Transverse colon (tissue), 4 donors: ENCODE measurements at places on chromosomes 7 and 10.
A peak's percentile ranks its signal among the peaks of the same experiment; 100 is the strongest.

GRCh38 chr10:44984671-44985101, 6.1 kb upstream of the DEPP1 start:
- no peak for DNase-seq

- no peak for DNase-seq
These were observed 275.8 kb downstream of the DIP2C start for GRCh38 chr10:413662-414071.

DNA sequence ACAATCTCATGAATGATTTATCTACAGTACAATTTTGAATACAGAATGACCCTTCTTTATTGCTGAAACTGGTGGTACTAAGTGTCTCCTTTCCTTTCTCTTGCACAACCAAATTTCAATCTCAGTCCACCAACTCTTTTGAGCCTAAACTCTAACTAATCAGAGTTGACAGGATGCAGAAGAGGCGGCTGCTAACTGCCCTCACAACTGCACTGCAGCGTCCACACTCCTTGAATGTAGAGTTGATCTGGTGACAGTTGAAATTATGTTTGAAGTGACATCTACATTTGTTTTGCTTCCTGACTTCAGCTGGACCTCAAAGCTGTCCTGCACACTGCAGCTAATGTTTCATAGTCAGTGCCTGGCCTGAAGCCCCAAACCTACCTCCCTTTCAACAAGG, 139.6 kb downstream of the ZMYND11 start:
- no peak for DNase-seq

DNA sequence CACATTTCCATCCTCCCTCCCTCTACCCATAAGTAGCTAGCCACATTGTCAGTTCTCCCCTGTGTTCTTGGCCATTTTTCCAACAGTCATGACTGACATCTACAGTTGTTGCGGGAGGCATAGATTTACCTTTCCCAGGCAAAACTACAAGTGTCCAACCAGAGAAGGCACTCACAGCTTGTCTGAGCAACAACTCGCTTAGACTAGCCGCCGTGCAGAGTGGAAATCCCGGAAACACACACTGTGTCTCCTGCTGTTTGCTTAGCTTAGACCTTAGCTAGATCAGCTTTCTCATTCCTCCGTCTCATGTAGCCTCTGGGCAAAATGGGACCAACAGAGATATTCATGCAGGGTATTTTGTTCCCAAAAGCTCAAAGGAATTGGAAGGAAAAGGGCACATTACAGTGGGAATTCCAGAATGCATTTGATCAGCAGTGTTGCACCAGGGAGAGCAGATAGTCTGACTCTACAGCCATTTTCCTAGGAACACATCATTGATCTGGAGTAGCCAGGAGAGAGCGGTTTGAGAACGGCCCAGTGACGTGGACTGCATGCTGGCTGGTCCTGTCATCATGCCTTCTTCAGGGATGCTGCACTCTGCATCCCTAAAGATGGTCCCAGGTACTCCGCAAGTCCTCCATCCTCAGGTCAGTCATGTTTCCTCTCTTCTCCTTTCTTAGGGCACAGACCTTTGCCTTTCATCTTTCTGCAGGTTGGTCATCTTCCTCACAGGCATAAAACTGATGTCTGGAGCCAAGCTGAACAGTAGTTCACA, 89.4 kb downstream of the C10orf90 start:
- no peak for DNase-seq

- DNase-seq: no peak
These were observed 539.8 kb upstream of the CELF2 start for GRCh38 chr10:10477844-10478243.

DNA sequence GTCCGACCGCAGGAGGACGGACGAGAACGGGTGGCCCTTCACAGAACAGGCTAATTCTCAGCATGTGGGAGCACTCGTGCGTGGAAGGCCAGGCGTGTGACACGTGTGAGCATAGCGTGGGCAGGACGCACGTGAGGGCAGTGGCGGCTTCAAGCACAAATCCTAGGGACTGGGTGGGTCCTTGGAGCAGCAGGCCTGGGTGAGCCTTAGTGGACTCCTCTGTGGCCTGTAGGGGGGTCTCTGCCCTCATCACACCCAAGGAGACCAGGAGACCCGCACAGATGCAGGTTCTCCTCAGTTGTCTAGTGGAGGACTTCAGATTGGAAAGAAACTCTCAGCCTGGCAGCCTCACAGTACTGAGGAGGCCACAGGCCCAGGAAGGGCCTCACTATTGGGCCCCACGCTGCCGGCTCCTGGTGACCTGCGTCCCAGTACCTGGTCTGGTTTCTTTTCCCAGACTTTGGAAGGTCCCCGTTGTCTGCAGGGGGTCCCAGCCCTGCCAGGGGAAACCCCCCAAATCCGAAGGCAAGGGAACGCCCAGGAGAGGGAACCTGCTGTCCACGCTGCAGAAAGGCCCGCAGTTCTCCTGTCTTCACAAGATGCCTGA, 49.1 kb upstream of the FAM20C start:
- no peak for DNase-seq

GRCh38 chr7:76423666-76424412, 911 bp upstream of the ZP3 start:
- DNase-seq: no peak

DNA sequence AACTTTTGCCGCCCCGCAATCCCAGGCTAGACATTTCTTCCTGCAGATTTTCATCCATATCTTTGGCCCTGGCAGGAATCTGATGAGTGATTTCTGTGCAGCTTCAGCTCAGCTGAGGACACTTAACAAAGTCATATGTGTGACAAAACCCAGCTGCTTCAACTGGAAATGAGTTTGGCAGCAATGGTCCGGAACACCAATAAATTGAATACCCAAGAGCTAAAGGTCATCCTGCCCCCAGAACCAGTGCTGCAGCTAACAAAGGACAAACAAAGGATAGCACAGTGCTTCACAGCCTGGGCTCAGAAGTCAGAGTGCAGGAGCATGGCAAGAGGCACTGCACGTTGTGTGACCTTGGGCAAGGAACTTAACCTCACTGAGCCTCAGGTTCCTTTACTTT, 40.0 kb upstream of the TRIL start:
- no peak for DNase-seq

DNA sequence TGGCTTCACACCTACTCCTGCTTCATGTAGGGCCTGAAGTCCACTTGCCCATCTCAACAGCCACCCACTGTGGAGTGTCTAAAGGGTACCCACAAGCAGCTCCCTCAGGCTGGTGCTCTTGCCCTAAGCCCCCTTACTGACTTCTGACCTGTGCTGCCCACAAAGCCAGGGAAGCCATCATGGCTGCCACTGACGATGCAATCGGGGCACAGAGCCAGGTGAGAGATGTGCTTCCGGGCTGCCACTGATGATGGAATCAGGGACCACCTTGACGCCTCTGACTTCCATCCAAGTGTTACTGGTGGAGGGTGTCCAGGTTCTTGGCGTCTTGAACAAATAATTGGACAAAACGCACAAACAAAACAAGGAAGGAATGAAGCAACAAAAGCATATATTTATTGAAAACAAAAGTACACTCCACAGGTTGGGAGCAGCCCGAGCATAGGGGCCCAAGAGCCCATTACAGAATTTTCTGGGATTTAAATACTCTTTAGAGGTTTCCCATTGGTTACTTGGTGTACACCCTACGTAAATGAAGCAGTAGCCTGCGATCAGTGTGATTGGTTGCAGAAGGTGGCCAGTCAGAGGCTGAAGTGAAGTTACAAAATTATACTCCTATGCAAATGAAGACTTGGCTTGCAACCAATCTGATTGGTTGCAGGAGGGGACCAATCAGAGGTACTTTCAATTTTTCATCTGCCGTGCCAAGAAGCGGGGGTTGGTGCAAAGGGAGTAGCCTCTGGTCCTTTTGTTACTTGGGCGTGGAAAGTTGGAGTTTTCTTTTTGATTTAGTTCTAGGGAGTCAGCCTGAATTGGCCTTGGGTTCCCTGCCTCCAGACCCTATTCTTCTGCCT, 4.5 kb downstream of the CPA2 start:
- DNase-seq: no peak

- DNase-seq: no peak
These were observed 45.3 kb downstream of the BTBD16 start for GRCh38 chr10:122316224-122316884.

GRCh38 chr10:111556666-111557065, 479.8 kb downstream of the ADRA2A start:
- DNase-seq: no peak

DNA sequence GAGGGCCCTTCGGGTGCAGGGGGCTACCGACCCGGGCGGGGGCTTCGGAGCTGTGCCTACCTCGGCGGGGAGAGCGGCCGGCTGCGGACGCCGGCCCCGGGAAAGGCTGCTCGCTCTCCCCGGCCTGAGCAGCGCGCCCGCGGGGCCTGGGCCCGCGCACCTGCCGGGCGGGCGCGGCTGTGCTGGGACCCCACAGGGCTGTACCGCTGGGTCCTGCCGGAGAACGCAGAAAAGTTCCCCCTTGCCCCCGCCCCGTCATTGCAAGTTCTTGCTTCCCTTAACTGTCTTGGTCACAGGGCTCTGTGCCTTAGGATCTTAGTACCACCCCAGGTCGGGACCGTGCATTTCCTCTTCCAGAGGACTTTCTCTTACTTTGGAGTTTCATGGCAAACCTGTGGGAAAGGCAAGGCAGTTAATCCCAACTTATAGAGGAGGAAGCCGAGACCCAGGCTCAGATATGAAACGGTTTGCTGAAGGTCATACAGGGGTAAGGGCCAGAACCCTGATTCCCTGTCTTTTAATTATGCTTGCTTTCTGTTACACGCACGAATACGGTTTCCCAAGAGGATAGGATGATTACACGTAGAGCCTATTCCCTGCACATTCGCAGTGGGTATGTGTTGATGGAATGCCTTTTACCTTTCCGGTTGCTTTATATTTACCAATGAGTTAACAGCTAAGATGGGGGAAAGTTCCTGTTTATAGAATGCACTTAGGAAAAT, 652 bp downstream of the PCGF5 start:
- peak; percentile 41 for DNase-seq
